ENCODE measurements at places on chromosomes 2 and 18. TPM values are rescaled to one million over a fixed set of nuclear protein-coding genes. Genes with fewer than 3 reads are reported as not detected.

Gene STARD6
- not detected for total RNA-seq

Gene CTNNA2
- not detected for total RNA-seq

Gene FOXD4L1
- 0.18 TPM for total RNA-seq

Gene BCL11A
- 0.07 TPM for total RNA-seq

Gene SCTR
- total RNA-seq = not detected

Gene GATA6
- total RNA-seq = 0.04 TPM

Gene AFG3L2
- 75.6 TPM for total RNA-seq

Gene NHEJ1
- total RNA-seq = 24.5 TPM

Gene PER2
- total RNA-seq = 14.2 TPM

- no peak for DNase-seq
Observed at GRCh38 chr2:176652300-176653182, 383.3 kb downstream of the MTX2 start.

DNA sequence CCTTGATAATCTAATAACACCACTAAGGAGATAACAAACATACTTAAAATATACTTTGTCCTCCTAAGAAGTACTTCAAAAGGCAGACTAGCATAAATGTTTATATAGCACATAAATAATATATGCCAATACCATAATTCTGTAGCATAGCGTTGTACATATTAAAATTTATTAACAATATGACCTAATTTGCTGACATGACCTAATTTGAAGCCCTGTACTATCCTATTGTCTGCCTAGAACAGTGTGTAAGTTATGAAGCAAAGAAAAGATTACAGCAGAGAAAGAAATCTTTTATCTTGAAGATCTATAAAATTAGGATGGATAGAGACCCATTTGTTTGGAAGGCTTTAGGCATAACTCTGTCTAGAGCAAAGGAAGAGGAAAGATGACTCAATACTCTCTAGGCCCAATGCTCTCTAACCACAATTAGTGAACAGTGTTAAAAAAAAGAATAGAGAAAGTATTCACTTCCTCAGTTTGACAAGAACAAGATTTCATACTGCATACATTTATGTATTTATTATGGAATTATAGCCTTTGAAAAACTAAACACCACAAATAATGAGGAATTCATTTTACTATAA, 231.3 kb downstream of the ZRANB3 start:
- no peak for DNase-seq

- no peak for DNase-seq
Observed at GRCh38 chr2:8996006-8996405, 7.5 kb downstream of the MBOAT2 start.

DNA sequence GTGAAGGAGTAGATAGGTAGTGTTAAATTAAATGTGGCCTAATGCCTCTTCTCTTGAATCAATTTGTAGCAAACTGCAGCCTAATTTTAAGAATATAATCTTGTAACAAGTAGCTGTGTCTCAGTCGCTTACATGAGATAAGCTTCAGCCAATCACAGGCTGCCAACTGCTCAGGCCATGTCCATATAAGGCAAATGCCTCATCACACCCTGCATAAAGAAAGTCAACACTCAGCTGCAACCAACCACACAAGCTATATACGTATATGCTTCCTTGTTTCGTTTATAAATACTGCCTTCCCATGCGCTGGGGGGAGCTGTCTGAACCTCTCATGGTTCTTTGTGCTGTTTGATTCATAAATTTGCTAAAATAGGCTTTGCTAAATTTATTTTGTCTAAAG, 476.3 kb downstream of the TRIB2 start:
- DNase-seq = no peak

- DNase-seq = no peak
Observed at GRCh38 chr2:172555272-172555521, 693 bp upstream of the PDK1 start.

GRCh38 chr2:58739033-58739432, 497.9 kb upstream of the FANCL start:
- DNase-seq = no peak

DNA sequence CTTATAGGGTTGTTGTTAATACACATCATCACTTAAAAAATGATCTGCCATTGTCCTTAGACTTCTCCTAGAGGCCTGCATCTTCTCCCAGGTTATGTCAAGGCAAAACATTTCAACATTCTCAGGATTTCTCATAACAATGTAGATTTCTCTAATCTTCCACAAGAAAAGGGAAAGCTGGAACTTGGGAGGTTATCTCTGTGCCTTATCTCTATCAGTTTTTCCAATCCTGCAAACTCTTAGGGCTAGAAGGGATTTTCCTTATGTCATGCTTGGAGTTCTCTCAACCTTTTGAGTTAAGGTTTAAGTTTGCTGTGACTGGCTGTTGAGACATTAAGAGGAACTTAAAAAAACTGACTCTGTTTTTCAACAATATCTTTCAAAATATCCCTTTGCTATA, 300.6 kb upstream of the TFPI start:
- no peak for DNase-seq

GRCh38 chr2:237874585-237875161, 15.2 kb downstream of the RAMP1 start:
- DNase-seq = no peak

DNA sequence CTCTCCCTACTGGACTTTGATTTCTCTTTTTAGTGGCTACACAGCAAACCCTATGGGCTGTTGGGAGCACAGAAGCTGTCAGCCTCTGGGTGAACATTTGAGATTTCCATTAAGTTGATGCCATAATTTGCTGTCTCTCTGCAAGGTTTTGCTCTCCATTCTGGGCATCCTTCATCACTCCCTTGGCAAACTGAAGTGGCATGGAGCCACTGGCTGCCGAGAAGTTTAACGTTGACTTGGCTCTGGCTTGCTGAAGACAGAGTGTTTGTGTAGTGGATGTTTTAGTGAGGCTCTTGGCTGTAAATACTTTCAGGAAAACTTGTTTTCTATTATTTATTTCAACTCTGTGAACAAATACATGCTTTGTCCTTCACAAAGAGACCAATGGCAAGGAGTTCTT, 91.5 kb downstream of the ALK start:
- DNase-seq = no peak

DNA sequence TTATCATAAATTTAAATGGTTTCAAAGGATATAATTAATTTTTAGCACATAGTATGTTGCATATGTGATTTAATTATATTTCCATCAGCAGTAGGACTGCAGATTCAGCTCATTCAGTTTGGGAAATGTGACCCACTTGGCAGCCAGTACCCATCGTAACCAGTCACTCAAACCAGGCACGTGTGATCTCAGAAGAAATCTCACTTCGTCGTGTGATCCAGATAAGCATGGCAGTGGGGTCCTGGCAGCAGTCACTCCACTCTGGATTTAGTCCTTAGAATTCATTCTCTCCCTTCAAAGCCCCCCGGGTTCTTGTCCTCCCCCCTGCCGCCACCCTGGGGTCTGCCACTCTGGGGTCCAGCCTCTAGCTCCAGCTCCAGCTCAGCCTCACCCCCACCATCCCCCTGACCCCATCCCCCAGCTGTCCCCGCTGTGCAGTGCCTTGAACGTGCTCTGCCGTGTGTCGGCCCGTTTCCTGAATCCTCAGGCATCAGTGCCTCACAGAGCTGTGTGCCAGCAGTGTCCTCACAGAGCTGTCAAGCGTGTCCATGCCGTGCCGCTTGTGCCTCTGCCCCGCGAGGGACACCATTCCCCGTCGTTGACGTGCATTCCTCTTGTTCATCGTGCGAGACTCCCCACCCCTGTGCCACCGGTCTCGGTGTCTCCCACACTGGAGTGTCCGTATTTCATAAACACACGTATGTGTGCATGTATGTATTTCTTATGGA, 34.8 kb downstream of the TRAPPC12 start:
- no peak for DNase-seq

DNA sequence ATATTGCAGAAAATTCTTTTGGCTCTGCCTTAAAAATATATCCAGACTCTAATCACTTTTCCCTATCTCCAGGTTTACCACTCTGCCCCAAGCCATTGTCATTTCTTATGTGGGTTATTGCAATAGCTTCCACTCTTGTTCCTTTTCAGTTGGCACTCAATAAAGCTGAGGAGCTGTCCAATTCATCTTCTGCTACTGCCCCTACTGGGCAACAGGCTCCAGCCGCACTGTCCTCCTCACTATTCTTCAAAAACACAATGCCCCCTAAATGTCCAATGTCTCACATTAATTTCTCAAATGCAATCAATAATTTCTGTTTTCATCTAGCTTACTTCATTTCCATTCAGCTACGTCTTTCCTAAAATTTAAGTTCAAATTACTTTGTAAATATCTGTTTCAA, 1262.5 kb upstream of the CDH2 start:
- no peak for DNase-seq

GRCh38 chr2:231919341-231920035, 6.7 kb downstream of the NPPC start:
- no peak for DNase-seq

- DNase-seq = no peak
Observed at GRCh38 chr2:85998071-85998991, 107.4 kb downstream of the POLR1A start.

Data from CD8-positive, alpha-beta memory T cell (primary cell).